Stimulated activated CD4-positive, alpha-beta T cell treated with anti-CD3 and anti-CD28 coated beads, Interleukin-4, amount 100 ng/mL, for 24 hours (primary cell): ENCODE measurements at places on chromosomes 7 and 10.
A peak's percentile ranks its signal among the peaks of the same experiment; 100 is the strongest.

DNA sequence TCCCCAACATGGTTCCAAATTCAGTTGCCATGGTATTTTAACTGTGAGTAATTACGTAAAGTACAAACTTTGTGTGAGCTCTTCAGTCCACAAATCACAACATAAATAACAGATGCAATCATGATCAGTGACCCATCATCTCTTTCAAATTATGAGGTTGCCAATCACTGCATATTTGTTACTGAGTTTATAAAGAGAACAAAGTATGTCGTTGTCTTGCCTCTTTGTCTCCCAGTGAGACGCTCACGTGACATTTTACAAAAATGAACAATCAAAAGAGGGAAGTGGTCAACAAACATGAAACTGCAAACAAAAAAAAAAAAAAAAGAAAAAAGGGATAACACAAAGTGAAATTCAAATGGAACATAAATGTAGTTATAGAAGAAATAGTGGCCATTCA is 122.7 kb upstream of the PDSS1 start:
- no peak for DNase-seq

DNA sequence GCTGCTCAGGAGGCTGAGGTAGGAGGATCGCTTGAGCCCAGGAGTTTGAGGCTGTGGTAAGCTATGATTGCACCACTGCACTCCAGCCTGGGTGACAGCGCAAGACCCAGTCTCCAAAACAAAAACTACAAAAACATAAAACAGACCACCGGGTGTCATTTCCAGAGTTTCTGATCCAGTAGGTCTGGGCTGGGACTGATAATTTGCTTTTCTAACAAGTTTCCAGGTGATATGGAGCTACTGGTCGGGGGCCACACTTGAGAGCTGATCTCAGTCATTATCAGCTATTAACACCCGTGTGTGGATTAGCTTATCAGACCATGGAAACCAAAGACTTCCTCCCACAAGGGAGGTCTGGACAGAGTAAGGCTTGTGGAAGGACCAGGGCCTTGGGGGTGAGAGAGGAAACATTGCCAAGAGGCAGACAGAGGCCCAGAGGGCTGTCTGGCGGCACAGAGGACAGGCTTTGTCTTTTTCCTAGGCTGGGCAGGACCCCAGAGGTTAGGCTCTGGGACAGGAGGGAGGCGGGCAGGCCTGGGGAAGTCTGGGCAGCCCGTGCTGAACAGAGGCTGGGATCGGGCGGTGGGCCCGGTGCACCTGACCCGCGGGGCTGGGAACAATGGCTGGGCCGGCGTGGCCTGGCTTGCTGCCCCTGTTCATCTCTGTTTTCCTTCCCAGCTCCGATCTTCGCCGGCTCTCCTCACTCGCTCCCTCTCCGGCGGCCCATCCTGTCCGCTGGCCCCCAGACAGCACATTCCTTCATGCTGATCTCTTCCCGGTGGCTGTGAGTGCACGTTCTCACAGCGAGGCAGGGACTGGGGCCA is 25.2 kb downstream of the TMEM270 start:
- no peak for DNase-seq

DNA sequence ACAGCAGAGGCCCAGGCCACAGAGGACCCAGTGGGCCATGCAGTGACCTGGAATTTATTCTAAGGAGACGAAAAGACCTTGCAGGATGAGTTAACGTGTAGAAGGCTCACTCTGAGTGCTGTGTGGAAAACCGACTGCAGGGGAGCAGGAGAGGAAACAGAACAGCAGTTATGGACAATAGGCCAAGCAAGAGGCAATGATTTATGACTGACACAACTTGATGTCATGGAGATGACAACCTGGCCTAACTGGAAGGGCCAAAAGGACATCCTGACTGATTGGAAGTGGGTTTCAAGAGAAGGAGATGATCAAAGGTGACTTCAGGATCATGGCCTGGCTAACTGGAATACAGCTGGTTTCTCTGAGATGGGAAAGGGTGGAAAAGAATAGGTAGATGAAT is 70.2 kb upstream of the RAPGEF5 start:
- no peak for DNase-seq

DNA sequence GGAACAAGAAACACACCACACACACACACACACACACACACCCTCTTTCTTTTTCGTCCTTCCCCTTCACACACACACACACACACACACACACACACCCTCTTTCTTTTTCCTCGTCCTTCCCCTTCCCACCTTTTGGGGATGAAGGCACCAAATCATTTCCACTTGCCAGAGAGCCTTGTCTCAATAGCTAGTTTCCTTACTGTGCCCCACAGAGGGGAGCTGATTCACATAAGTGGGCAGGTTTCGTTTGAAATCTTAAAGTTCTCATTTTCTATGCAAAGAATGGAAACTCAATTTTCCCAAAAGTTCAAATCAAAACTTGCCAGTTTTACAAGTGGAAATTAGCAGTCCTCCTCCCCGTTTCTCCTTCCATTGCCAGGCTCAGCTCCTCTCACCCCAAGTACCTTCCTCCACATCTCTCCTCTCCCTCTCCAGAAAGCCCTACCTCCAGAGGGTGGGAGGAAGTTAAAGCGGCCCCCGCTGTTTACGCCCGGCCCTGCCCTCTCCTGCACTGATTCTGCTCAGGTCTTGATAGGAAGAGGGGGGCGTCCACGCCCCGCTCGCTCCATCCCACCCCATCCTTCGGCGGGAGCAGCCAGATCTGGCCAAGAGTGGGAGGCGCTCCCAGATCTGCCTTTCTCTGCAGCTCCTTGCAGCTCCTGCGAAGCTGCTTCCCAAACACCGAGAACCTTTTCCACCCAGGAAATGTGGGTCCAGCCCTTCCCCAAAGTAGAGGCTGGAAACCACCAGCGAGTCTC is 1.3 kb downstream of the CTTNBP2 start:
- DNase-seq: no peak

DNA sequence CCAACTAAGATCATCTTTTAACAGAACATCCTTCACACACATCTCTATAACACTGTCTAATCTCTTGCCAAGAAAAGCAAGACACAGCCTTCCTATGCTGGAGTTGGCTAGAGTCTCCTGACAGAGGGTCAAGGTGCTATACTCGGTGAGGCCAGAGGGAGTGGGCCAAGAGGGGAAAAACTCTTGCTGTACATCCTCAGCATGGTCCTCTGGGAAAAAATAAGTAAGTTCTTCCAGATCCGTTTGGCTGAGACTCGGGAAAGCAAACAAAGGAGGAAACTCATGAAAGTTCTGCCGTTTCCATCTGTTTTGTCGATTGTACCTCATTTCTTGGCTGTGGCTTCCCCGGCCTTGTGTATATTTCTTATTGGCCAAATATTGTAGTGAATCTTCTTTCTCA is 33.9 kb downstream of the VWDE start:
- DNase-seq: no peak

DNA sequence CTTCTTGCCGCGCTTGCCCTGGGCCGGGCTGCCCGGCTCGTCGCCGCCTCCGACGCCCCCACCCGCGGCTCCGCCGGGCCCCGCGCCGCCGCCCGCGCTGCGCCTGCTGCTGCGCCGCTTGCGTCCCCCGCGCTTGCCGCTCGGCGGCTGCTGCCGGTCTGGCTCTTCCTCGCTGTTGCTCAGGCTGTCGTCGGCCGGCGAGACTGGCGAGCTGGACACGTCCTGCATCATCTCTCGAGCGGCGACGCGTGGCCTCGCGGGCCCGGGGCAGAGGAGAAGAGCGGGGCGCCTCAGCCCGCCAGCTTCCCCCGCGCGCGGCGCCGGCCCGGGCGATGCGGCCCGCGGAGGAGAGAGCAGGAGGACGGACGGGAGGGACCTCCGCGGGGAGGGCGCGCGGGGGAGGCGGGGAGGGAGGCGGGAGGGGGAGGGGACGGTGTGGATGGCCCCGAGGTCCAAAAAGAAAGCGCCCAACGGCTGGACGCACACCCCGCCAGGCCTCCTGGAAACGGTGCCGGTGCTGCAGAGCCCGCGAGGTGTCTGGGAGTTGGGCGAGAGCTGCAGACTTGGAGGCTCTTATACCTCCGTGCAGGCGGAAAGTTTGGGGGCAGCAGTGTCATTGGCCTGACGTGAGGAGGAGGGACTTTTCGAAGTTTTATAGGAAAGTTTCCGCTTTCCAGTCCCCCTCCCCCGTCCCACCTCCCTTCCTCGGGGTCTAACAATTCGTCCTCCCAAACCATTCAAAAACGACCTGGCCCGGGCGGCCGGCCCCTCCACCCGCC is at the start of gene TWIST1:
TSS of gene TWIST1 (minus strand) at position 546 of the 779 bp plus-strand sequence. CDS start at position 231, 315 bp downstream.
- no peak for DNase-seq

- no peak for DNase-seq
Observed at GRCh38 chr10:116211682-116212081, 61.3 kb downstream of the GFRA1 start.

DNA sequence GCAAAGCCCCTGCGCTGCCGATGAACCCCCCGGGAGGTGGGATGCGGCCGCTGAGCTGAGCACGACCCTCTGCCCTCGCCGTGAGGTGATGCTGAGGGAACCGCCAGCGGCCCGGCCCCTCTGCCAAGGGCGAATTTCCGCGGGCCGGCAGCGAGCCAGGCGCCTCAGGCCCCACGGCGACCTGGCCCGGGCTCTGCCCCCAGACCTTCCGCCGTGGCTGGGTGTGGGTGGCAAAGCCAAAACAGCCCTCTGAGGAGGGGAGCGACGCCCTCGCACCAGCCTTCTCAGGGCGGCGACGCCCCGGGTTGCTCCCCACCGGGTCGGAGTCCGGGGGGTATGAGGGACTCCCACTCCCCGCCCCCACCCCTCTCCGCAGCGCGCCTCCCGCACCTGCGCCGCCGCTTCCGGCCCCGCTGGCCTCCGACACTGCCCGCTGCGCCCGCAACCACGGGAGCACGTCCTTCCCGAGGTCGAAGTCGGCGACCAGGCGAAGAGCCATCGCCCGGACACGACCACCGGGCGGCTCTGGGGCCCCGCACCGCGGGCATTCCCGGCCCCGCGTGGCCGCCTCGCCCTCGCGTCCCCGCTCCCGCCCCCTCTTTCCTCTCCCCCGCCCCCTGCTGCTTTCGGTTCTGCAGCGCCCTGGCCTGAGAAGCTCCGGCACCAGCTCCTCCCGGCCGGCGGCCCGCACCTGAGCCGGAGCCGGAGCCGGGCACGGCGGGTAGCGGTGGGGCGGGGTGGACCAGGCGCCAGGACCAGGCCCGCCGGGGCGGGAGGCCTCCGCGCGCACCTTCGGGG is at the start of gene GSAP:
TSS of gene GSAP (minus strand) at position 527 of the 798 bp plus-strand sequence. CDS start at position 499, 28 bp downstream.
- DNase-seq: peak; percentile 36

DNA sequence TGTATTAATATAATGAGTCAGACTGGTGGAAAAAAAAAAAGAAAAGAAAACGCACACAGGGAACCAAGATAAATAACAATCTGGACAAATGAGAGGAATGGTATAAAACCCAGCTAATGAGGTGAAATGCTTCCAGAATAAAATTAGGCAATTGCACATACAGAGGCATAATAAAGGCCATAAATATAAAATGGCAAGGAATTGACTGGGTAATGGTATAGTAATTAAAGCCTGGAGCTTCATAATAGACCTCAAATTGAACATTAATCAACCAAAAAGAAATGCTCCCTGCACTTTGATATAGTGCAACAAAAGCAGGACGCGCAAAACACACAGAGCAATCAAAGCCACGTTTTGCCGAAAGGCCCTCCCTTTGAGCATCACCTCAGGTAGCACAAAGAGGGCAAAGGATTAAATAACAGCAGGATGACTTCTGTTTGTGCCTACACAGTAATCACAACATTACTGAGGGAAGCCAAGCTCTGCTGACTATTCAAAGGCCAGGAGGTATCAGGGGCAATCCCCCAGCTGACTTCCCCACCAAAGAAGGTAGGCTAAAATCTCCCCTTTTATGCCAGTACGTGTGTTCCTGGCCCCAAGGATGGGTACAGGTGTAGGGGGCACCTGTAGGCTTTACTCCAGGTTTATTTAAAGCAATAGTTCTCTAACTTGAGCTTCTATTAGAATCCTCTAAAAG is 343.7 kb downstream of the ELMO1 start:
- DNase-seq: no peak

DNA sequence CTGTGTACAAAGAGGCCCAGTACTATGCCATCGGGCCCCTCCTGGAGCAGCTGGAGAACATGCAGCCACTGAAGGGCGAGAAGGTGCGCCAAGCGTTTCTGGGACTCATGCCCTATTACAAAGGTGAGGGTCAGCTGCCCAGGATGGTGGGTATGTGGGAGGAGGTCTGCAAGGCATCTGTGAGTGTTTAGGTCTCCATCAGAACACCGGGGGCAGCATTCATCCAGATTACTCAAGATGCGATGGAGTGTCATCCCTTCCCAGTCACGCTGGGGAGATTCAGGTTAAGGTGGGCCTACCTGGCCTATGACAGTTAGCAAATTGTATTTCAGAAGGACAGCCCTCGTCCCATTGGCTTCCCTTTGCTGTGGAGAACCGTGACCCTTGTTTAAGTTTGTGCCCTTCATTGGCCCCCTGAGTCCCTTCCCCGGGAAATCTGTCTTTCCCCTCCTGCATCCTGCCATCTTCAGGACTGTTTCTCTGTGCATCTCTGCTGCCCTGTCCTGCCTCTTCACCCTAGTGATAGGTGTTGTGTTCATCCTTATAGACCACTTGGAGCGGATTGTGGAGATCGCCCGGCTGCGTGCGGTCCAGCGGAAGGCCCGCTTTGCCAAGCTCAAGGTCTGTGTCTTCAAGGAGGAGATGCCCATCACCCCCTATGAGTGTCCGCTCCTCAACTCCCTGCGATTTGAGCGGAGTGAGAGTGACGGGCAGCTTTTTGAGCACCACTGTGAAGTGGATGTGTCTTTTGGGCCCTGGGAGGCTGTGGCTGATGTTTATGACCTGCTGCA is 9.8 kb downstream of the KCTD7 start:
- DNase-seq: no peak

DNA sequence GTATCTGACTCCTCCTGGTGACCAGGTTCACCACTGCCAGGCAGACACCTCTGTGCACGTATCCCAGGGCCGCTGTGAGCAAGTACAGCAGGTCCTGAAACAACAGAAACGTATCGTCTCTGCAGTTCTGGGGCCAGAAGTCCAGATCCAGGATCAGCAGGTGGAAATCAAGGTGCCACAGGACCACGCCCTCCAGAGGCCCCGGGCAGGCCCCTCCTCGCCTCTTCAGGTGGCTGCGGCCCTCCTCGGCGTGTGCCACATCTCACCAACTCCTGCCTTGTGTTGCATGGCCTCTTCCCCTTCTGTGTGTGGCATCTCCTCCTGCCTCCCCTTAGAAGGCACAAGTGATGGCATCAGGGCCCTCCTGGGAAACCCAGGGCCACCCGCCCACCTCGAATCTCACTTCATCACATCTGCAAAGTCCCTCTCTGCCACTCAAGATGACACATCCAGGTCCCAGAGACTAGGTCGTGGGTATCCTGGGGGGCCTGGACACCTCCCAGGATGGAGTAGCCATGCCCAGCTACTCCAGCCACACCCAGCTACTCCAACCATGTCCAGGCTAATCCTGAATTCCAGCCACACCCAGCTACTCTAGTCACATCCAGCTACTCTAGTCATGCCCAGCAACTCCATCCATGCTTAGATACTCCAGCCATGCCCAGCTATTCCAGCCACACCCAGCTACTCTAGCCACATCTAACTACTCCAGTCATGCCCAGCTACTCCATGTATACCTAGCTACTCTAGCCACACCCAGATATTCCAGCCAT is 52.6 kb upstream of the DNAAF5 start:
- DNase-seq: no peak
